ENCODE measurements at places on chromosomes 13 and 19.

GRCh38 chr13:19062801-19063200 is 118.8 kb downstream of the TUBA3C start:
- DNase-seq, result no peak

GRCh38 chr13:75739244-75739868 is 103.2 kb downstream of the LMO7 start:
- DNase-seq, result no peak

DNA sequence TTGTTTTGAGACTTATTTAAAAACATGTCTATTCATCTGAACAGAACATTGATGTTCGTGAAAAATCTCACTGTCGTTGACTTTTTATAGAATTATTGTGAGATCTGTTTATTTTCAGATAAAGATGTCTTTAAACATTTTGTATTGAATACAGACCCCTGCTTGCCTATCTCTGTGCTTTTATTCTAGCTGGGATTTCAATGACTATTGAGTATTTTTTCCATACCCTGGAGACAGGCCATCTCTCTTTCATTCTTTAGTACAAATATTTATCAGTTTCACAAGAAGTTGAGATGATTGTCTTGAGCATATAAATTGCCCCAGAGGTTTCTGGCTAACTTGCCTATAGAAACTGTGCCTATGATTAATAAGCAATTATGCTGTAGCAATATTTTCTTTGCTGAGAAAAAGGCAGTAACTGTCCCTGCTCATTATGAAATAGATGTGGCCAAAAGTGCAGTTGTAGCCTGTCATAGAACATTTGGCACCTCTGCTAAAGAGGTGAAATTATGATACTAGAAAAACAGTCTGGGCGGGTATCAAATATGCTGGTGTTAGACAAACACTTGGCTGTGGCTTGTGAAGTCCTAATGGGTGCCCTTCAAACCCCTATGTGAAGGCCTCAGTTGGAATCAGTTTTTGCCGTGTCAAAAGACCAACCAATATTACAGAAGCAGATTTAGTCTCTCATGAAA is 360.6 kb downstream of the HS6ST3 start:
- no peak for DNase-seq

DNA sequence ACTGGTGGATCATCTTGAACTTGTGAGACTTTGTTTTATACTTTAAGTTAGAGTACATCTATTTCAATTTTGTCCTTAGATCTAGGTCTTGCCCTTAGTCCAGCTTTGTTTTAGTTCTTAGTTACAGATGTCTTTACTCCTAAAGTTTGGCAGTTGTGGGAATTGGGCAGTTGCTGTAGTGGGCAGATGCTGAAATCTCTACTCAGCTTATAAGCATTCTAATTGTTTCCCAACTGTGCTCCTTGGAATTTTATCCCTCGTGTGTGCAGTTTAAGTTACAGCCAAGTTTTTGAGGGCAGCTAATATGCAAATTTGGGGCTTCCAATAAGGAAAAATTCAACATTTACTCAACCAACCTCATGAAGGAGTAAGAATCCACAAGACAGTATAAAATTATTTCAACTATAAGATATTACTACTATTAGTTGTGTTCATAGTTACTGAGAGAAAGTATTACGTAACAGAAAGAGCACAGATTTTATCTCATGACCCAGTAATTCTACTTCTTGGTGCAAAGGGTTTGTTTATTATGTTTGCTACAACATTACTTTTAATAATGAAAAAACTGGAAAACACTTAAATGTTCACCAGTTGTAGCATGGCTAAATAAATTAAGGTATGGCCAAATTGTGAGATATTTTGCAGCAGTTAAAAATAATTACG is 32.9 kb downstream of the CCDC122 start:
- DNase-seq, result no peak
